ENCODE measurements at places on chromosomes 6 and 20.

- no peak for DNase-seq
These were observed 800 bp downstream of the ABCC10 start for GRCh38 chr6:43428112-43428570.

GRCh38 chr20:23869520-23869919 lies 10.0 kb downstream of the CST5 start:
- DNase-seq, result no peak

GRCh38 chr6:105001063-105001462 lies 44.2 kb downstream of the LIN28B start:
- DNase-seq, result no peak

GRCh38 chr6:145147981-145148749 lies 587.2 kb downstream of the EPM2A start:
- DNase-seq, result no peak

DNA sequence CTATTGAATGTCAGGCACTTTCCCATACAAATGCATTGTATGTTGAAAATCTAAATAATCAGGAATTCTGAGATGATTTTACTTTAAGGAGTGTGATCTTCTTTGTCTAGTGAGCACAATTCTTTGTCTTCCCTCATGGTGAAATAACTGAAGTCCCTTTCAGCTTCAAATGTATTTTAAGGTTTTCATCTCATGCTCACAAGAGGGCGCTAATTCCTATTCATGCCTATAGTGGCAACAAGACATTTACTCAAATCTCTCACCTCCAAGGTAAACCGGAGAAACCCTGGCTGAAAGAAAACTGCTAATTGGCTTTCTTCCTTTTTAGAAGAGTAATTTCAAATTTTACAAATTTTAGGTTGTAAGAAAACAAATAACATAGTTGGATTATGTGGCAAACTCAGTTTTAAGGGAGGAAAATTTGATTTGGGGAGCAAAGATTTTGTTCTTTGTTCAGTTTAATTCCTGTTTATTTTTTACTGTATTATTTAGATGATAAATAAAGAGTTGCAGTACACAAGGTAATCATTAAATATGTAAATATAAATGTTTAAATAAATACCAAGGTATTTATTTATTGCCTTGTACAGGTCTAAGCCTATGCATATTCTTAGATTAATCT lies 69.1 kb downstream of the SLC35F1 start:
- peak; percentile 27 for DNase-seq

DNA sequence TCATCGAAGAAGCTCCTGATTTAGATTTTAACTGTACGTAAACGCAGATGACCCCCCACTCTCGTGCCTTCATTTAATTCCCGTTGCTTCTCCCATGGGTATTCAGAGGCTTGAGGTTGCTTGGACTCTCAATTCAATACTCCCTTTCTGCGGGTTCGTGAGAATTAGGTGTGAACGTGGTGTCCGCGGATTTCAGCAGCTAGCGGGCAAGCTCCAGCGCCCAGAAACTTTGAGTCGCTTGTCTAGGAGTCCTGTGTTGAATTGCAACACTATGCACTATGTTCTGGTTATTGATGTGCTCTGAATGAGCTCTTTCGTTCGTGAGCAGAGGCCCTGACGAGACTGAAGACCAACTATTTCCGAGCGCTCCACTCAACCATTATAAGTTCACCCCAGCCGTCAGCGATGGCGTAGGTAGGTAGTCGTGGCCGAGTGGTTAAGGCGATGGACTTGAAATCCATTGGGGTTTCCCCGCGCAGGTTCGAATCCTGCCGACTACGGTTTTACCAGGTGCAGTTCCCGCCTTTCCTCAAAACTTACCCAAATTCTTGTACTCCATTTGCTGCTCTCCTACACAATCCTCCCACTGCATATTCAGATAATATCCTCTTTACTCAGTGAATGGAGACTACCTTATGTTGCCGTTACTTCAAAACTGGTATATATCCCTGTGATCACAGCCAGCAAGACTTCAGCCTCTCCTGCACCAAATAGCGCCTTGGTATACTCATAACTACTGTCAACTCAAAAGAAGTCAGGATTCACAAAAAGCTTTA lies 72.6 kb upstream of the ZNF184 start:
- DNase-seq, result no peak

DNA sequence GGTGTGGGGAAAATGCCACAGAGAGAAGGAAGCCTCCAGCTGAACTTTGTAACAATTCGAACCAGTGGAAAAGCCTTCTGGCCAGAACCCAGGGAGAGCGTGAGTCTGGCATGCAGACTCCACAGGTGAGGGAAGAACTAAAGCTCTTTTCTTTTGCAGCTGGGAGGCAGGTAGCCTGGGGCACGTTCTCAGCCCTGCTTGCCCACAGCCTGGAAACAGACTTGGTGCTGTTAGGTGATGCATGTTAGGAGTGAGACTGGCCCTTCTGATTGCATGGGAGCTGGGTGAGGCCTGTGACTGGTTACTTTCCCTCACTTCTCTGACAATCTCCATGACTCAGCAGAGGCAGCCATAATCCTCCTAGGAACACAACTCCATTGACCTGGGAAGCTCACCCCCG lies 34.2 kb downstream of the PROKR2 start:
- DNase-seq, result no peak

- no peak for DNase-seq
These were observed 38.3 kb downstream of the RANBP9 start for GRCh38 chr6:13673368-13673767.

DNA sequence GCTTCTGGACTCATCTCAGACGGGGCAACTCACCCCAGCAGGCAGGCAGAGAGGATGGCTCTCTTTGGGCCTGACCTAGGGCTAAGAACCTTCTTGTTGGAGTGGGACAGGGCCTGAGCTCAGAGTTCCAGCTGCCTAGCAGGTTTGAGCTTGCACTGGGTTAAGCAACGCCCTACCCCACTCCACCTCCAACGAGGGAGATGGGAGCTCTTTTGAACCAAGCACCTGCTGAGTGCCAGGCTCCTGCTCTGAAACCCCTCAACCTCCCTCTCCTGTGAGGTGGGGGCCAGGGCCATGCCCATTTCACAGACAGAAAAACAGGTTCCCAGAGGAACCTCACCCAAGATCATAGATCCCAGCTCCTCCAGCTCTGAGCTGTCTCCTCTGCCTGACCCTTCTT lies 54.3 kb downstream of the SNAI1 start:
- no peak for DNase-seq

DNA sequence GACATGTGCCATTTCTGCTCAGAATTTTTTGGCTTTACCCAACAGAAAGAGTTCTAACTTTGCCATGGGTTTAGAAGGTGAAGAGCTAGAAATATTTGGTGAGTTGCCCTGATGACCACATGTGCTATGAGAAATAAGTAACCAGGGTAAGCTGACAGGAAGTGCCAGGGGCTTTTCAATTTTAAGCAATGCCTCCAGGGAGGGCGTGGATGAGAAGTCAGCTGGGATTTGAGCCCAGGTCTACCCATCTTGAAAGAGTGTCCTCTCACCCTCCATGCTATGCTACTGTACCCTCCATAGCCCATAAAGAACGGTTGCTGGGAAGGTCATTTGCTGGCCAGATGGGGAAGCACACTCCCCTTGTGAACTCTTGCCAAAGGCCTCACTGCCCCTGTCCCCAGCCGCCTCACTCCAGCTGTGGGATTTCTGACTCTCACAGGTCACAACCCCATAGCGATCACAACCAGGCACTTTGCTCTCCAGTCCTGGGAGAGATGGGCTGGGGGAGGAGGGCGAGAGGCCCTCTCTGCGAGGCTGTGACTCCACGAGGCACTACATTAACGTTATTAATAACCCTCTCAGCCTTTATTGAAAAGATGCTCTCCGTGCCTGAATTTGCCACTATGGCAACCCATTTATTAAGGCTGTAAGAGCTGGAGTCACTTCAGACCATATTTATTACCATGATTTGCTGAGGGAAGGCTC lies 291.1 kb downstream of the DHX35 start:
- no peak for DNase-seq

GRCh38 chr6:98469141-98469540 lies 365.2 kb upstream of the POU3F2 start:
- no peak for DNase-seq

DNA sequence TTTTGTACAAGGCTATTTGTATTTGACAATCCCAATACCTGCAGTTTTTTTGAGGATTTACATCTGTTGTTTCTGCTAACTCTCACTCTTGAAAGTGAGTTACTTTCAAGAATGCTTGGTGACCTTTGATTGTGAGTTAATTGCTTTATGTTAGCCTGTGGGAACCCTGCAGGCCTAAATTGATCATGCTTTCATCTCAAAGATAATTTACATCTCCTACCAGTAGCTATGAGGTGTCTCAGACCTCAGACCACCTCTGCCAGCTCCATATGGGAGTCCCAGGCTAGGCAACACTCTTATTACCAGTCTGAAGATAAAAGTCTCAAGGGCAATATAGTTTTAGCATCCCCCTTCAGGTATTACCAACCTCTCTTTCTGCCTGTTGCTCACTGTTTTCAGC lies 116.4 kb upstream of the THEMIS start:
- DNase-seq, result no peak

DNA sequence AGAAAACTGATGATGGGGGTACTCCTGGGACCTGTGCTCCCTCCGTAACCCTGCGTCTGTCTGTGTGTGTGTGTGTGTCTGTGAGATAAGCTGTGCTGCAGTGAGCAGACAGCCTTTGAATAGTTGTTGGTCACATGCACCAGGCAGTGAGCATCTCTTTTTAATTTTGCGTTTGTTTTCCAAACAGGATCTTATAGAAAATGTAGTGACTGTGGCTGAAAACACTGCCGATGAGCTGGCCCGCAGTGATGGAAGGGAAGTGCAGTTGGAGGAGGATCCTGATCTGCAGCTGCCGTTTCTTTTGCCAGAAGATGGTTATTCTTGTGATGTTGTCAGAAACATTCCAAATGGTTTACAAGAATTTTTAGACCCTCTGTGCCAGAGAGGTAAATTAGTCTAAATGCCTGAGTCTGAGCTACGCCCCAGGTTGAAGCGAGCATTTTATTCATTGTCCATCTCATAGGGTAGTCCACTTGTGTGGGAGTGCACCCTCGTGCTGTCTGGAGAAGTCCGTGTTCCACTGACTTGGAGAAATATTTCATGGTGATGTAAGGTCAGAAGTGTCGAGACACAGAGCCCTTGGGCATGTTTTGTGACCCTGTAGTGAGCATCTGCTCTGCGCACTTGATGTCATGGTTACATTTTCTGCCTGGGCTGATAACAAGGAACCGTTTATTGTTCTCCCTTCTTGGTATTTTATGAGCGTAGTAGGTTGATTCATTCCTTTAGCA lies 78.8 kb upstream of the KIF25 start:
- no peak for DNase-seq

- no peak for DNase-seq
These were observed 83.8 kb downstream of the FNDC1 start for GRCh38 chr6:159252955-159253508.

DNA sequence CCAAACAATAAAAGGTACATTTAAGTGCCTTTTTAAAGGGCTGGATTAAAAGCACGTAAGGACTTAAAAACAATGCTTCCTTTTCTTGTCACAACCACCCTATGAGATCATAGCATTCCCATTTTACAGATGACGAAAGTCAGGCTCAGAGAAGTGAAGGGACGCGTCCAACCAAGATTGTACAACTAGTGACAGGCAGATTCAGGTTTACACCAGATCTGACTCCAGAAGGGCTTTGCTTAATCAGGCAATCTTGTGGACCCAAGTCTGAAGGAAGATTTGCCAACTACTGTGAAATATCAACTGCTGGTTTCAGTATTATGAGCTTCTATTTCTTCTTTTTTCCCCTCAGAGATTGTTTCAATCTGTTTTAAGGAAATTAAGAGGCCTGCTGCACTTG lies 877 bp downstream of the ENPP4 start:
- DNase-seq, result peak; percentile 7

GRCh38 chr6:111625461-111626391 lies 20.0 kb upstream of the TRAF3IP2 start:
- no peak for DNase-seq

GRCh38 chr6:134345789-134346188 lies 27.9 kb upstream of the SGK1 start:
- DNase-seq, result no peak

GRCh38 chr6:168315596-168315995 lies 4.0 kb downstream of the DACT2 start:
- no peak for DNase-seq

DNA sequence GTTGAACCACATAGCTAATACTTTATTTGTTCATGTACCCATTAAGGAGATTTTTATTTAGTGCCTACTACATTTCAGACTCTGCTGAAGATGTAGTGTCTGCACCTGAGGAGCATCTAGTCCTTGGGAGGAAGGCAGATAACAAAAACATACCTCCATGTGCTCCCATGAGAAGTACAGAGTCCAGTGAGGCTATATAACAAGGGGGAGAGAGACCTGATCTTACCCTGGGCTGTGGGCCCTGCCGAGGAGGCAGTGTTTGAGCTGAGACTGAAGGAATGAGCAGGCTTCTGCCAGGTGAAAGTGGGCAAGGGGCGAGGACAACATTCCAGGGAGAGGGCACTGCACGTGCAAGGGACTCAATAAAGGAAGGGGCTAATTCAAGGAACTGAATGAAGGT lies 12.1 kb downstream of the MANBAL start:
- DNase-seq, result no peak

DNA sequence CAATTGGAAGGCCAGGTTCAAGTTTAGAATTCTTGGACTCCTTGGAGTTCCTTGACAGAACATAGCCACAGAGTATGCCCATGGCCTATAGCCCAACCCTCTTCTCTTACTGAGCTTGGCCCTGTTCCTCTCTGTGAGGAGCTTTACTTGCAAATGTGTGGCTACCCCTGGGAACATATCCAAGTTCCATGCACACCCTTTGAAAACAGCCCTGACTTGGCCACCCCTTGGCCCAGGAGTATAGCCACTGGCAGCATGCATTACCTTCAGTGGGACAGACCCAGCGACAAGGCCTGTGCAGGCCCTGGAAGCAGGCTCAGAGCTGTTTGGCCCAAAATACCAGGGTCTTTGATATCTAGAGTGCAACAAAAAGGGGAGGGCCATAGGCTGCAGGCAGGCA lies 19.5 kb upstream of the MAS1 start:
- DNase-seq, result no peak

- DNase-seq, result no peak
These were observed 6.5 kb downstream of the PRPH2 start for GRCh38 chr6:42715871-42716270.

DNA sequence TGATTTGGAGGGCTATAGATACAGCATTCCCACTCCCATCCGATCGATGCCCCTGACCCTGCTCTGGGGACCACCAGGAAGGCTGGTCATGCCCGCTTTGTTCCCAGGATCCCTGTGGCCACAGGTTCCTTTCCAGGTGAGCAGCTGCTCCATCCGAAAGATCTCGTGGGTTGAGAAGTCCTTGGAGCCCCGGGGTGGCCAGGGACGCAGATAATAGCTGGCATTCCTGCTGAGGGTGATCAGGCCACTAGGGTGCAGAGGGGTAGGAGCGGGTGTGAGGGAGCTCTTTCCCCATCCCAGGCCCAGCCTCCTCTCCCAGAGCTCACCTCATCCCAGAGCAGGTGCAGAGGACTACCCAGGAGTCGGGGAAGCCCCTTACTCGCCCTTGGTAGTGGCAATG lies 7.4 kb downstream of the ADAM33 start:
- DNase-seq, result no peak

- no peak for DNase-seq
These were observed 106.6 kb downstream of the TRIM27 start for GRCh38 chr6:28816909-28817807.

GRCh38 chr6:77796824-77797809 lies 144.3 kb downstream of the MEI4 start:
- DNase-seq, result no peak
